ENCODE measurements at places on chromosomes 3 and 15.

DNA sequence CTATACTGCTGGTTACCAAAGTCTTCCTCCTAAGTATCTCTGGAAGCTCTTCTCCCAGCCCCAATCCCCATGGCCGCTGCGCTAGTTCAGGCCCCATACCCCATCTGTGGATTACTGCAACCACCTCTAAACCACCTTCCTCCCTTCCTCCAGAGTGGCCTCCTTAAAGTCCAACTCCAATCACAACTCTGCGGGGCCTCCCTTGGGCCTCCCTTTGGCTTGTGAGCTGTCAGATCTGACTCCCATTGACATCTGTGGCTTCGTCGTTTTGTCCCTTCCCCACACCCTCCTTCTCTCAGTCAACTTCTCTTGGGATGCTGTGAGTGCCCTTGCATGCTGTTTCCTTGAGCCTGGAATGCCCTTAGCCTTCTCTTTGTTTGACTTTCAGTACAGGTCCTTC lies 9.3 kb upstream of the HRH1 start:
- DNase-seq = no peak

- DNase-seq = no peak
Measured at GRCh38 chr3:24343084-24343783, 151.4 kb downstream of the THRB start.

DNA sequence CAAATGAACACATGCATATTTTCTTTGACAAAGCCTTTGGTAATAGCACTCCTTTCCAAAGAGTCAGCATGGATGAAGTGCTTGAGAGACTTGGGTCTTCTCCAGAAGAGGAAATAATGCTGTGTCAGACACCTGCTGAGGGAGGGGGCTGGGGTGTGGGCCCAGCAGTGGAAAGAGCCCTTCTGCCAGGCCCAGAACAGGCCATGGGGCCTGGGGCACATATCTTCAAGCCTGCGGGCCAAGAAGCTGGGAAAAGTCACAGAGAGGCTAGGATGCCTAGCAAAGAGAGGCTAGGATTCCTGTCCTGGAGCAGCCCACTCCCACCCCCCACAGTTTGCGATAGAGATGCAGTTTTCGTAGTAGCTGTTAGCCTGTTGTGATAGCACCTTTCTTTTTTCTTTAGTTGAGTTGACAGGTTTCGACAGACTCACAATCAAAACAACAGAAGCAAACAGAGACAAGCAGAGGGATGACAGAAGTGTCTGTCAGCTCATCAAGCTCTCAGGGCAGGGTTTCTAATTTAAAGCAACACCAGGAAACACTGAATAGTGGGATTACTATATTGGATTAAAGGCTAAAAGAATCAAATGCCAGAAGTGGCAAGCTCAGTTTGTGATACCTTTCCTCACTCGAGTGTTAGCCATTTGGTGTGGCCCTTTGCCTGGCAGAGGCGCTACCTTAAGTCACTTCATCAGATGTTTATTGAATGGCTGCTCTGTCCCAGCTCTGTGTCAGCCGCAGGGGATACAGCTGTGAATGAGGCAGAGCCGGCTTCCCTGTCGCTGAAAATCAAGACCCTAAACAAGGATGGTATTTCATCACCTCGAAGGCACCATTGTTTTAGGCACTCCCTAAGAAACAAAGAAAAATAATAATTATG lies 19.0 kb downstream of the CMTM7 start:
- no peak for DNase-seq

- no peak for DNase-seq
Measured at GRCh38 chr15:58484791-58485600, 53.2 kb downstream of the LIPC start.

- no peak for DNase-seq
Measured at GRCh38 chr3:193548406-193548805, 6.3 kb downstream of the ATP13A4 start.

DNA sequence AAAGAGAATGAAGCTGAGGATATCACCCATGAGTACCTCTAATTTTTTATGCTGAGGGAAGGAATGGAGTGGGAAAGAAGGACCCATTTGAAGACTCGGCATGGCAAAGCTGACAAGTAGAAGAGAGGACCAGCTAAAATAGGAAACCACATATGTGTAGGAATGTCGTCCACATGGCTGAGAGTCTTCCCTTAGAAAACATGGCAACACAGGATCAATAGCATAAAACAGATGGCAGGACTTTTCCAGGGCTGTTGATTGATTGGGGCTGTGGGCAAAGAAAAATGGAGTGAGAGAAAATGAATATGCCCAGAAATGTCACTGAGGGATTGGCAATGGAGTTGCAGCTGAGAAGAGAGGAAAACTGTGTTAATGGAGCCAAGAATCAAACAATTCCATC lies 76.2 kb upstream of the PRICKLE2 start:
- DNase-seq = no peak

GRCh38 chr3:52494886-52495495 lies at the start of gene STAB1:
TSS of gene STAB1 (plus strand) at chr3:52495338. CDS start at chr3:52495414, 76 bp downstream.
- no peak for DNase-seq

GRCh38 chr3:146159616-146160320 lies 1.2 kb downstream of the PLOD2 start:
- no peak for DNase-seq

DNA sequence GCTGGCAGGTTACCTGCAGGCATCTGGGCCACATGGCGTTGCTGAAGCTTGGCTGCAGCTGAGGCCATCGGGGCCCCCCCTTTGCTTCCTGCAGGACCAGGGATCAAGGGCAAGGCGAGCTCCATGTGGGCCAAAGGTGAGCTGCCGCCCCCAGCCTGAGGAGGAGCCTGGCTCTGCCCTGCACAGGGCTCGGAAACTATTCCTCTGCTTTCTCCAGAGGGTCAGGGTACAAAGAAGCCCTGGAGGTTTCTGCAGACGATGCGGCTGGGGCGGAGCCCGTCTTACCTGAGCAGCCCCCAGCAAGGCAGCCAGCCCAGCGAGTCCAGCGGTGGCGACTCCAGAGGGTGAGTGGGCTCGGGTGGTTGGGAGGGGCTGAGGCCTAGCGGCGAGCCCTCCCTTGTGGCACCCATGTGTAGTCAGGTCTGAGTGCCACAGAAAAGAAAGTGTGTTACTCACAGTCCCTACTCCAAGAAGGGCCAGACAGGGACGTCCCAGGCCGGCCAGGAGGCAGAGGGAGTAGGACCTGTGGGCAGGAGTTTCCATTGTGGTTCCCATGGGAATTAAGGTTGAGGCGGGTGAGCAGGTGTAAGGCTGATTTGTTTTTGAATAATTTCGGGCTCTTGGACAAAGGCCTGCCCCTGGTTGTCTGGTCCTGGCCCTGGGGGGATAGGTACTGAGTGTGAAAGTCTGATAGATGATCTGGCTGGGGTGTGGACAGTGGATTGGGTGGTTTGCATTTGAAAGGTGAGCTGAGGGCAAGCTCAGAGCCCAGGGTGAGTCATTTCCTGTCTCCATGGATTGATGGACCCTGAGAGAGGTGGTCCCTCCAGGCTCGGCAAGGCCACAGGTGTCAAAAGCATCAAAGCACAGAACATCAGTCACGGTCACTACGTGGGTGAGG lies 25.4 kb downstream of the CFAP100 start:
- no peak for DNase-seq

GRCh38 chr3:102205647-102206046 lies 229.2 kb upstream of the ZPLD1 start:
- DNase-seq = no peak

DNA sequence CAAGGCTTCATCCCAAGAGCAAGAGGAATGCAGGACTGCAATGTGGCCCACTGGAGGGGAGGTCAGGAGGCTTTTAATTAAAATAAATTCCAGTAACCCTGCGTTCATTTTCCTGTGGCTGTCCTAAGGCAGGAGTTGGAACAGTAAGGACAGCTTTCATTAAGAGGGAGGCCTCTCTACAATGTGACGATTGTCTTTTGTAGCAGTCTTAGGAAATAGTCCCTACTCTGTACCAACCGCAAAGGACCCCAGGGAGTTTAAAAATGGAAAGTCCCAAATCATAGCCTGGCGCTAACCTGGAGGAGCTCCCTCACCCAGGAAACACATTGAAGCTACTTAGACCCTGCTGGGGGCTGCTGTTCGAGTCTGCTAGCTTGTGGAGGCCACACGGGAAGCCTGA lies 62.8 kb downstream of the SYNM start:
- DNase-seq = no peak

DNA sequence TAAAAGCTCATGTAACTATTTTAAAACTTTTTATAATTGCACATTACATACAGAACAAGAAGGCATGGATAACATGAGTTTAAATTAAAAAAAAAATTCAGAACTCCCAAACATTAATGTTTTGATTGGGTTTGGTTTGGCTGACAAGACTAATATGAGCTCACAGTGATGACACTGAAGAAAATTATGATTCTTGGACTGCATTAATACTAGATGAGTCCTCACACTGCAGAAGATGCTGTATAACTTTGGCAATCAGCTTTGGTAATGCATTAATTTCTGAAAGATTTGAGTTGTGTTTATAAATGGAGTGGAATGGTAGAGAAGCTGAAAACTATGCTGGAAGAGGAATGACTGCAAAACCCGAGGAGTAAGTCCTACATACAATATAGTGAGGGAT lies 358.9 kb downstream of the PLCL2 start:
- no peak for DNase-seq

GRCh38 chr15:34927726-34928125 lies 41.8 kb downstream of the AQR start:
- DNase-seq = no peak

DNA sequence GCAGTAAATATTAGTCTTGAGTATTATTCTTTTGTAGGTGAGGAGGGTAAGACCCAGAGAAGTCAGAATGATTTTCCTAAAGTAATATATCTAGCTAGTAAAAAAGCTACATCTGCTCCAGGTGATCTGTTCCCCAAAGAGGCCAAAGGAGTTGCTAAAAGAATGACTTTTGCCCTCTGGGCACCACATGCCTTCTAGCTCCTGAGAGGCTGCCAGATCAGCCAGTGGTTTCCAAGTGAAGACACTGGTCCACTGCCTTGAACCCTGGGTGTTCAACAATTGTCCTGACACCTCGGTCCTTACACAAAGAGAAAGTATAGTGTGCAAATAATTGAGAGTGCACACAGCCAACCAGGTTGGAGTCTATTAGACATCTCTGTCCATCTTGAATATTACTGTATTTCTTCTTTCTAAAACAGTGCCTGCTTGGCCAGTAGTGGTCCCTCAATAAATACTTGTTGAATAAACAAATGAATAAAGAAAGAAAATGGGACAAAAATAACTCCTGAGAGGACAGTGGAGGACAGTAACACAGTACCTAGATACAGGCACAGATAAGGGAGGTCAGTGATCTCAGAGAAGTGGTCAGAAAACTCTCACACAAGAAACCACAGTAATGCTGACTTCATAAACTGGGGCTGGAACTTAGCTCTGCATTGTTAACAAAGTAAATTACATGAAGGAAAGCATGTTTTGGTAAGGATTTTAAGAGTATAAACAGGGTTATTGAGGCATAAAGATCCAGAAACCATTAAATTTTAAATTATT lies 56.6 kb upstream of the CSTA start:
- DNase-seq = no peak

- DNase-seq = no peak
Measured at GRCh38 chr15:67573194-67573593, 30.7 kb downstream of the MAP2K5 start.

- no peak for DNase-seq
Measured at GRCh38 chr3:81249540-81250029, 511.9 kb downstream of the GBE1 start.

DNA sequence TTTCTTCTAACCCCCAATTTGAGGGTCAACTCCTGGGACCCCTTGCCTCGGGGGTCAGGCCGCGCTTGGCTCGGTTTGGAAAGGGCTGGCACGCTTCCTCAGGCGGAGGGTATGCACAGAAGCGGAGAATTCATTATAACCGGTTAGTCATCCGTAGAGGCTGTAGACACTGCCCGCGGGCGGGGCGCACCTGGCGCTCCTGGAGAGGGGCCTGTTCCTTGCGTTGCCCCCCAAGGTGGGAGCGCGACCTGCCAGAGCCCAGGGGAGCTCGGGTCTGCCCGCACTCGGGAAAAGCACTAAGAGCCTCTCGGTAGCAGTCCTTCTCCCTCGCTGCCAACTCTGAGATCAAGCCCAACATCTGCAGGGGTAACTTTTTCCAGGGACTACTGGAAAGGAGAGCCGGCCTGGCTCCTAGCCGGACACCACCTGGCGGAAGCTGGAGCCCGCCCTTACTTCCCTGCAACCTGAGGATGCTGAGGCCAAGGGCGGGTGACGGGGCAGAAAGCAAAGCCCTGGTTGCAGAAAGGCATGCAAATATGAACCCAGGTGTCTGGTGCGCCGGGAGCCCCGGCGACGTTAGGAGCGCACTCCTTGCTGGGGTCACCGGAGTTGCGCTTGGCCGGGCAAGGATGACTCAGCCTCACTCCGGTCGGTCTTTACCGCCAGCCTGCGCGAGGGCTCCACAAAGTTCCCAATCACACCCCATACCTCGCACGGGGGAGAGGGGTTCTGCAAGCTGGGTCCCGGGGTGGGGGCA lies 1.5 kb upstream of the CACNA2D3 start:
- no peak for DNase-seq

DNA sequence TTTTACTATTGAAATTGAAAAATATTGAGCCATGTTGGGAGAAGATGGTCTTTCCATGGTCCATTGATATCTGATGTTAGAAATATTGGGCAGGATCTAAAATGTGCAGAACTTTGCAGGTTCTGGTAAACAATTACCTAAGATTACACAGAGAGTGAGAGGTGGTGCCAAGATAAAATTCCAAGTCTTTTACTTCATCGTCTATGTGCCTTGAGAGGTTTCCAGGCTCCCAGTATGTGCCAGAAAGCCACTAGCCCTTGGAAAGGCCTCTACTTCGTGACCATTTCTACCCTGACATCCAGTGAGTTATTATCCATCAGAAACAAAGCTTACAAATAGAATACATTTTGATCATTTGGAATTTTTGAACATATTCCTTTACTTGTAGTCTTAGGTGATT lies 27.6 kb downstream of the CD200 start:
- no peak for DNase-seq

GRCh38 chr15:63391669-63392360 lies 10.2 kb upstream of the CA12 start:
- no peak for DNase-seq

- DNase-seq = no peak
Measured at GRCh38 chr15:91966194-91966552, 112.7 kb downstream of the SLCO3A1 start.

DNA sequence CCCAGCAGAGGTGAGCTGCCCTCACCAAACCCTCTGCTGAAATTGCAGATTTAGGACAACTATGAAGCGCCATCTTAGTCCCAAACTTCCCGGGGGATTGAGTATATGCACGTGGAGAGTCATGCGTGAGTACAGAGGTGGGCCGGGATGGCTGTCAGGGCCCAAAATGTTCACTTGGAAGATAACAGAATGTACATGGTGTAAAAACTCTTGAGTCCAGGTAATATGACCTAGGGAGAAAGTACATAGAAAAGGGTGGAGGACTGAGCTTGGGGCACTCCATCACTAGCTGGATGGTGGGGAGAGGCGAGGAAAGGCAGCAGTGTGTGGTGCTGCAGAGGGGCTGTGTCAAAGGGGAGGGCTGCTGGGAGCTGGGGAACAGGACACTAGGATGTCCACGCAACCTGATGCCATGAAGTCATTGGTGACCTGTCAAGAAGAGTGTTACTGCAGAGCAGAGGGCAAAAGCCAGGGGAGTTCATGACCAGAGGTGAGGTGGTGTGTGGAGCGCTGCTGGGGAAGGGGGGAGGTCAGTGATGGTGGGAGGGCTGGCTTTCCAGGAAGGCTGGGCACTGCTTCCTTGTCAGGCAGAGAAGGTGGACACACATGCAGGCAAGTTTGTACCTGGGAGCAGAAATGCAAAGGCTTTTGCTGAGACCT lies 236.2 kb upstream of the LYSMD4 start:
- no peak for DNase-seq

All from D721Med (cell line).